ENCODE measurements at places on chromosomes 1 and 21.

DNA sequence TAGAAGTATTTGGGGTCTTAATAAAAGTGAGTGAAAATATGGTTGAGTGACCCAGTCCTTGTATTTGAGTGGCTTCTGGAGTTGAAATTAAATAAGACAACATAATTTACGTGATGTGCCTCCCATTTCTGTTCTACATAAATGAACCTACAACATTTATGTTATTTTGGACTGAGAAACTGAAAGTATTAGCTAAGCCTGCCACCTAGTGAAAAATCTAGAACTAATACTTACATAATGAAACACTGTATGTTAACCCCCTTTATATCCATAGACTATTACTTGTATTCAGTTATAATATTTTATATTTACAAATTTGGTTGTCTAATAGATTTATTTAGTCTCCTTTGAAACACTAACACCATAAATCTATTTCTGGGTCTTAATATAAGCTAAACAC lies 298.9 kb downstream of the KCNT2 start:
- no peak for DNase-seq

- no peak for DNase-seq
Measured at GRCh38 chr1:8165595-8166360, 139.7 kb upstream of the ERRFI1 start.

DNA sequence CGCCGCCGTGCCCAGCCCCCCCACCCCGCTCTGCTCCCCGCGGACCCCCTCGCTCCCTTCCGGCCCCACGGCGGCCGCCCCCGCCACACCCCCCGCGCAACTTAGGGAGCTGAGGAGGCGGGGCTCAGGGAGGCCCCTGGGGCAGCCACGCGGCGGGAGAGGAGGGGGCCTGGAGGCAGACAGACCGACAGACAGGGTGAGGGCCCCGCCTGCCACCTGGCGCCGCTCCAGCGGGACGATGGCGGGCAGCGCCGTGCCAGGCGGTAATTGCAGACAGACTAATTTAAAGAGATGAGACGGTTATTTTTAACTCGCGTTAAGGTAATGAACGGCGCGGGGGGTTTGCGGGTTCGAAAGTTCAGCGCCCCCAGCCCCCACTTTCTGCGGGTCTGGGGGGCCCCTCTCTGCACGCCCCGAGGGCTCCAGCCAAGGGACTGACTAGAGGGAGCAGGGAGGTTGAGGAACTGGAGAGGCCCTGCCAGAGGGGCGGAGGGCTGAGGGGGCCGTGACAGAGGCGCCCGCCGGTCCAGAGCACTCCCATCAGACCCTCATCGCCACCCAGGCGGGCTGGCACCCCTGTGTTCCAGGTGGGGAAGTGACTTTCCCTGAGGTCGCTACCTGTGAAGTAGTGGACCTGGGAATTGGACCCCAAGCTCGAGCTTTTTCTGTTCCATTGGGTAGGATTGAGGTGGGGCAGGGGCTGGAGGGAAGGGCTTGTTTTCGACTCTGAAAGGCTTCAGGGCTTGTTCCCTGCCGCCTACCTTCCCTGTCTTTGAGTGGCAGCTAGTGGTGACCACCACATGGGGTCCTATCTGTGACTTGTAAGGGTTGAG lies 5.4 kb downstream of the FOXO6 start:
- no peak for DNase-seq

GRCh38 chr1:109277434-109278204 lies 5.3 kb downstream of the PSRC1 start:
- DNase-seq, result peak; percentile 92

DNA sequence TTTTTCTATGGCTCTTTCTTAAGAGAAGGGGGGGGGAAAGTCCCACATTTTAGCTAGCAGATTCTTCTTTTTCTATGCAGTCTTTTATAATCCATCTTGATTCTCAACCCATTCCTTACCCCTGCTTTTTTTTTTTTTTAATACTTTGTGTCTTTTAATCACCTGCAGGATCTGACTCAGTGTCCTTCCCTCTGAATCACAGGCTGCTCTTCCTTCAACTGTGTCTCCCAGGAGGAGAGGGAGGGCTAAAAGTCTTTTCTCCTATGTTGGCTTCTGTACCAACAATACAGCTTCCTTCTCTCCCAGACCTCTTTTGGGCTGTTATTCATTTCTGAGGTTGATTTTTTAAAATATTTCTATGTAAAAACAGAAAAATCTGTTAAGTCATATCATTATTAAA lies 686.2 kb downstream of the ADGRL2 start:
- no peak for DNase-seq

- DNase-seq, result no peak
Measured at GRCh38 chr1:57118948-57119603, 153.3 kb upstream of the C8B start.

DNA sequence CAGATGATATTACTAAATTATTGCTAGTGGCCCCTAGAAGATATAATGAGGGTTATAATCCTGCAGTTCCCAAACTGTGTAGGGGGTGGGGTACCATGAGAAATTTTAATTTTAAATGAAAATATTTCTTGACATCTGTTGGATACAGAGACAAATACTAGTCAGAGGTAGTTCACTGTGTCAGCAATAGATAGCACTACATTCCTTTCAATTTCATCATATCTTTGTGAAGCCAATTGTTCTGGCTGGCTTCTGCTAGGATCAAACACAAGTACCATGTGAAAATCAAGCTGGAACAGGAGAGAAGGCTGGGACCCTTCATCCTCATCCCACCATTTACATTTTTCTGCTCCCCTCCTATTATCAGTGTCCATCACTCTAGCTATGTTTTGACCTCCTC lies 208.1 kb downstream of the USH2A start:
- no peak for DNase-seq

DNA sequence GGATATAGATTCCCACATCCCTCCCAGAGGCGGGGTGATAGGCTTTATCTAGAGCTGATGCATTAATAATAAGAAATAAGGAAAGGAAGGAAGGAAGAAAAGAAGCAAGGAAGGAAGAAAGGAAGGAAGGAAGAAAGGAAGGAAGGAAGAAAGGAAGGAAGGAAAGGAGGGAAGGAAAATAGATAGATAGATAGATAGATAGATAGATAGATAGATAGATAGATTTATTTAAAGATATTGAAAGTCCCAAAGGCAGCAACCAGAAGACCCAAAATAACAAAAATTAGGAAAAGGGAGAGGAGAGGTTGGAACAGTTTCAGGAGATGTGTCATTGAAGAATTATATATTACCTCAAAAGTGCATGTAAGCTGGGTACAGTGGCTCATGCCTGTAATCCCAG lies 12.2 kb upstream of the SLC26A9 start:
- DNase-seq, result no peak

DNA sequence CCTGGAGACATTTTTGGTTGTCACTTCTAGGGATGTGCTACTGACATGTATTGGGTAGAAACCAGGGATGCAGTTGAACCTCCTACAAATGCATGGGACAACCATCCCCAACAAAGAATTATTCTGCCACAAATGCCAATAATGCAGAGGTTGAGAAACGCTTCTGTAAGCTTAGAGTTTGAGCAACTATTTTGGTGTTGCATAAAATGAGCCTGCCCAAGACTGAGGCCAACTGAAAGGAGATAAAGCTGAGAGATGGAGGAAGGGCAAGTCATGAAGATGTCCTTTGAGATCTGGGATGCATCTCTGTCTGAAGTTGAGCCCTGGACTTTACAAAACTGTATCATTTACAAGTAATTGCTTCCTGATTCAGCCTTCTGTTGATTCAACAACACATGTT lies 106.9 kb downstream of the KCNJ15 start:
- DNase-seq, result no peak

DNA sequence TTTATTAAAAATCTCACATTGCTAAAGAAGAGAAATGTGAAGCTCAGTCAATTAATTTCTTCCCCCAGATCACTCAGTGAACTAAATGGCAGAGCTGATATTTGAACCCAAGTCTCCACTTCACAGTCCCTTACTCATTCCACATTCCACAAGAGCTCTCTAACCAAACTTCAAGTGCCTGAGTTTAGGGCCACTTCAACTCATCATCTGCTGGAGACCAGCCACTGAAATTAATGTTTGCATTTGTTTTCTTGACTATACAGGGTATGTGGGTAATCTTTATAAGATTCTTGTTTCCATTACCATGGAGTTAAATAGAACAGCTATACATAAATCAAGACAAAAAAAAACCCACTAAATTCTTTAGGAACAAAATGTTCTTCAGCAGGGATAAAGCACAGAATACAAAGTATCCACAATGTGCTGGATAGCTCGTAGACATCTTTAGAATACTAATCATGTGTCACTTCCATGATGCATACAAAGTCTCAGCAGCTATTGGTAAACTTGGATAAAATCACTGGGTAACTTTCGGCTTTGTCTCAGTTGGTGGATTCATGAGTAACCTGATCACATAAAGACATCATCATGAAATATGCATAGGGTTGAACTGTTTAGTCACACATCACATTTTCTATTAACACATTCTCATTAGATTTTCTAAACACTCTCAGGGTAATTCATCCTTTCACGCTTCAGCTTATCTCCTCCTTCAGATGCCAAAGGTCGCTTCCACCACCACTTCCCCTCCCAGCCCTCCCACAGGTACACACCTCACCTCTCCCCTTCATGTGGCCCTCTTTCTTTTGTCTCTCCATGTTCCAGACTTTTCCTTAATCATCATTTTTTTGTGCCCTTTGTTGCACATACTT lies 89.8 kb downstream of the LRRC53 start:
- no peak for DNase-seq

GRCh38 chr1:27446496-27447020 lies 43.4 kb downstream of the WASF2 start:
- DNase-seq, result no peak

DNA sequence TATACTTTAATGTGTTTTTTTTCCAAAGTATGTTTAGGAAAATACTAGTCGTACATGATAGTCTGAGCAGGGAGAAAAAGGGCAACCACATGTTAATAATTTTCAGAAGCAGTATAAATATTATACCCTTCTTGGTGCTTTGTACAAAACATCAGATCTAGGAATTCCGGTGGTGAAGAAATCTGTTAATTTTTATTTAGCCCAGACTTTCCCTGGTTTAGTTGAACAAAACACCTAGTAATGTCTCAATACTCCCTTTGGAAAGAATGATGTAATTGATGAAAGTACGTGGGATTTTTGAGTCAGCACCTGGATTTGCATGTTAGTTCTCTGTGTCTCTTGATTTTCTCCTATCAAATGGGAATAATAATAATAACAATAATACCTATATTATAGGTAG lies 38.4 kb upstream of the KCNK2 start:
- DNase-seq, result no peak

- no peak for DNase-seq
Measured at GRCh38 chr1:97989094-97989680, 68.4 kb upstream of the DPYD start.

DNA sequence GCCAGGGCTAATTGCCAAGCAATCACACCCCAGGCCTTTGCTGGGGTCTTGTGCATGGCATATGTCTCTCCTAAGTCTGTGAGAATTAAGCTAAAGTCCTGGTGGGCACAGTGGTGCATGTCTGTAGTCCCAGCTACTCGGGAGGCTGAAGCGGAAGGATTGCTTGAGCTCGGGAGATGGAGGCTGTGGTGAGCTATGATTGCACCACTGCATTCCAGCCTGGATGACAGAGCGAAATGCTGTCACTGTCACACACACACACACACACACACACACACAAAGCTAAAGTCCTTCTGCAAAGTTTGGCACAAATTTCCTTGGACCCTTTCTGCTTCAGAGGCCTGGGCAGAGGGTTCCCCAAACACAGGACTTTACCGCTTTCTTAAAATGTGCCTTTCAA lies 31.3 kb upstream of the DNAJC11 start:
- no peak for DNase-seq

DNA sequence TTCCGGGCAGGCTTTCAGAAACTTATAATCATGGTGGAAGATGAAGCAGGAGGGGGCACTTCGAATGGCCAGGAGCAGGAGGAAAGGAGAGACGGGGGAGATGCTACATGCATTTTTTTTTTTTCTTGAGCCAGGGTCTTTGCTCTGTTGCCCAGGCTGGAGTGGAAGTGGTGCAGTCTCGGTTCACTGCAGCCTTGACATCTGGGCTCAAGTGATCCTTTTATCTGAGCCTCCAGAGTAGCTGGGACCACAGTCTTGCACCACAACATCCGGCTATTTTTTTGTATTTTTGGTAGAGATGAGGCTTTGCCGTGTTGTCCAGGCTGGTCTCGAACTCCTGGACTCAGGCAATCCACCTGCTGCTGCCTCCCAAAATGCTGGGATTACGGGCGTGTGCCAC lies 61.6 kb downstream of the SELENOF start:
- no peak for DNase-seq

DNA sequence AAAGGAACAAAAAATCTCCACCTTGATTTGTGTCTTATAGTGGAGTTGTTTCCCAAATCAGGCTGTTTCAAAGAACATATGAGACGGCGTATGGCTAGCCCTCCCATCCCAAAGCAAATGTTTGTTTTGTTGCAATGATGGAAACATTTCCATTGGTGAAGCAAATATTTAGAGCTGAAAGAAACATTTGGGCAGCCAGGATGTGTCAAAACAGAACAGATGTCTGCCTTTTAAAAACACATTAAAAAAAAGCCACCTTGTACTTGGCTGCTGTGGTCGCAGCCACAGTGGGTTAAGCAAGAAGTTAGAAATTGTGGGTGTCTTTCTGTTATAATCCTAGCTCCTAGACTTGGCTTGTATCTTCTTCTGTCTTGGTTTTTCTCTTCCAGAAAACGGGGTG lies 116.3 kb downstream of the PEX14 start:
- no peak for DNase-seq

DNA sequence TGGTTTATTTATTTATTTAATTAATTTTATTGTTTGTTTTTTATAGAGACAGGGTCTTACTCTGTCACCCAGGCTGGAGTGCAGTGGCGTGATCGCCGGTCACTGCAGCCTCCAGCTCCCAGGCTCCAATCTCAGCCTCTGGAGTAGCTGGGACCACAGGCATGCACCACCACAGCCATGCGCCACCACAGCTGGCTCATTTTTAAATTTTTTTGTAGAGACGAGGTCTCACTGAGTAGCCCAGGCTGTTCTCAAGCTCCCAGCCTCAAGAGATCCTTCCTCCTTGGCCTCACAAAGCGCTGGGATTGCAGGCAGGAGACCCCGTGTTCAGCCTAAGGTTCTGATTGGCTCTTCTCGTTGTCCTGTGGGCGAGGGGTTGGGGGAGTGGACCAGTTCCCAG lies 22.1 kb downstream of the UMODL1 start:
- DNase-seq, result no peak

DNA sequence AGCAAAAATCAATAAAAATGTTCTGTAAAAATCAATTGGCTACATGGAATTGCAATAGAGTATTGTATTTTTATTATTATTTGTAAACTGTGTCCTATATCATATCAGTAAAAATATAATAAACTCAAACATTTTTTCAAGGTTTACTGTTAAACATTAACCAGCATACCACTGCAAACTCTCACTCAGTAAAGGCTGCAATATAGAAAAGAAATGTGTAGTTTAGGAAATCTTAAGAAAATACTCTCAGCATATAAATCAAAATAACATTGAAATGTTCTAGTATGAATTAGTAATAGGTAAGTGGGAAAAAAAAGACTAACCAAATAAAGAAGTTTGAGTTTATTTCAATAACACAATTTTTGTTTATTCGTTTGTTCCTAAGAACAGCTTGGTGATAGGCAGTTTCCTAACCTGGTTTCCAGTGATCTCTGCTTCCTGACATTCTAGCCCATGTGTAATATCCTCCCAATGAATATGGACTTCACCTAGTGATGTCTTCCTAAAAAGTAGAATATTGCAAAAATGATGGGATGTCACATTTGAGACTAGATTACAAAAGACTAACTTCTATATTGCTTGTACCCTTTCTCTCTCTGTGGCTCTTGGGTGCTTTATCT lies 870.1 kb downstream of the BRINP3 start:
- no peak for DNase-seq

All from GM19239 (cell line).